GM12878 (cell line): ENCODE measurements at places on chromosomes 2 and 18. TPM values are rescaled to one million over a fixed set of nuclear protein-coding genes. Genes with fewer than 3 reads are reported as not detected.

EN1 gene
- total RNA-seq = not detected in 2 replicates

HOXD13 gene
- total RNA-seq = not detected in 2 replicates

FOXI3 gene
- total RNA-seq = not detected in 2 replicates

ATOH8 gene
- total RNA-seq = 0.21 TPM in 1 of 2 replicates, not detected in the other

ANKRD30B gene
- total RNA-seq = not detected in 2 replicates

PLA2R1 gene
- total RNA-seq = 0.05 TPM in 1 of 2 replicates, not detected in the other

HRH4 gene
- not detected in 2 replicates for total RNA-seq

DQX1 gene
- 0.85 and 0.98 TPM in 2 replicates for total RNA-seq

ZAP70 gene
- 2.5 and 2.9 TPM in 2 replicates for total RNA-seq

RBM44 gene
- total RNA-seq = 0.56 and 0.98 TPM in 2 replicates

KDSR gene
- total RNA-seq = 24.6 and 24.9 TPM in 2 replicates

TYW5 gene
- 5.2 and 5.8 TPM in 2 replicates for total RNA-seq

SERPINB10 gene
- total RNA-seq = 17.5 and 21.6 TPM in 2 replicates

TLX2 gene
- 5.3 and 5.5 TPM in 2 replicates for total RNA-seq

RTP5 gene
- not detected in 2 replicates for total RNA-seq

GRP gene
- total RNA-seq = not detected in 2 replicates

OST4 gene
- 270 and 278 TPM in 2 replicates for total RNA-seq

ALK gene
- total RNA-seq = not detected in 2 replicates

TIA1 gene
- 81.0 and 87.4 TPM in 2 replicates for total RNA-seq

NRP2 gene
- 0.93 and 1.2 TPM in 2 replicates for total RNA-seq

DPYSL5 gene
- not detected in 2 replicates for total RNA-seq

CIB4 gene
- not detected in 2 replicates for total RNA-seq

ARHGEF4 gene
- 0.21 TPM in 2 replicates for total RNA-seq

FAM110C gene
- total RNA-seq = not detected in 2 replicates

LIMS4 gene
- 0.40 and 0.49 TPM in 2 replicates for total RNA-seq

DTNA gene
- total RNA-seq = 0.27 and 0.36 TPM in 2 replicates

SLC4A5 gene
- 2.3 and 4.4 TPM in 2 replicates for total RNA-seq

NTSR2 gene
- not detected in 2 replicates for total RNA-seq

CRYGB gene
- not detected in 2 replicates for total RNA-seq

CACNB4 gene
- 18.2 and 19.4 TPM in 2 replicates for total RNA-seq

MBD1 gene
- 83.0 and 97.7 TPM in 2 replicates for total RNA-seq
